ENCODE measurements at places on chromosomes 7 and 10. TPM values are rescaled to one million over a fixed set of nuclear protein-coding genes. Genes with fewer than 3 reads are reported as not detected.
A peak's percentile ranks its signal among the peaks of the same experiment; 100 is the strongest.

GRCh38 chr10:130770018-130770630 is 541.4 kb downstream of the TCERG1L start:
- H3K27me3 ChIP-seq, result no peaks in the 10 kb centered on the region
- no peaks in the 10 kb centered on the region for H3K4me1 ChIP-seq
- H3K4me3 ChIP-seq, result no peak overlapping the region

DNA sequence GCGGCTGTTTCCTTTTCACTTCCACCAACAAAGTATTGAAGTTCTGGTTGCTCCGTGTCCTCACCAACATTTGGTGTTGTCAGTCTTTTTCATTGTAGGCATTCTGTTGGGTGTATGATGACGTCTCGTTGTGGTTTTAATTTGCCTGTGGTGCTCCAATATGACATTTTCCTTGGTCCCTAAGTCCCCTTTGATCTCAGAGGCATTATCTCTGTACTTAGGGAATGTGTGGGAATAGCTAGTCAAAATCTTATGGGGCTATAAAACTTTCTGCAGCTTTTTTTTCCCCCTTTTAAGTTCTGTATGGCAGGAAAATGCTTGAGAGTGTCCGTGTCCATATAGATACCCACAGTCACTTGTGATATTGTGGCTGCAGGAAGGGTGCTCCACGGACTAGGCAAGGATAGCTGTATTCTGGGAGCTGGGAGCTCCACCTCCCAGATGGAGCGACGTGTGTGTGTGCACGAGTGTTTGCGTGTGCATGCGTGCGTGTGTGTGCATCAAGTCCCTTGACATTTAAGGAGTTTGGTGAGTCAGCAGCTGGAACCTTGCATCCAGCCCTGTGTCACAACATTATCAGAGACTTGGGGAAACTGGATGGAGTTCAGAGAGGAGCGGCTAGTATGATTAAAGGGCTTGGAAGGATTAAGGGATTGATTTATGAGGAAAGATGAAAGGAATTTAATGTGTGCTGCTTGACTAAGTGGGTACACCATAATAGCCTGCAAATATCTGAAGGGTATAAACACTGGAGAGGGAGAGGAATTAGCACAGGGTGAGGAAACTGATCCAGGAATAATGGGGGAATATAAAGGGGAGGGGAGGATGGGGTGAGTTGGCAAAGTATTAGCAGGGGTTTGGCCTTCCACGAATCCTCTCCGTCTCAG is 66.8 kb downstream of the LRMDA start:
- H3K4me3 ChIP-seq, result no peak overlapping the region
- no peaks in the 10 kb centered on the region for H3K36me3 ChIP-seq
- no peak overlapping the region for H3K27ac ChIP-seq
- no peak for DNase-seq

- no peak overlapping the region for H3K4me3 ChIP-seq
- no peaks in the 10 kb centered on the region for H3K27me3 ChIP-seq
- H3K4me1 ChIP-seq, result no peaks in the 10 kb centered on the region
- DNase-seq, result no peak
These were observed 163.6 kb downstream of the PIP4K2A start for GRCh38 chr10:22550732-22551131.

GRCh38 chr10:130341356-130341755 is 205.2 kb downstream of the GLRX3 start:
- DNase-seq, result no peak
- H3K36me3 ChIP-seq, result no peaks in the 10 kb centered on the region

Gene NRAP
- total RNA-seq, result 0.07 TPM

Gene FANK1
- total RNA-seq, result not detected

Gene LIPF
- not detected for total RNA-seq

Gene PDZD7
- 0.20 TPM for total RNA-seq

GRCh38 chr7:36391436-36392198 is 2.0 kb downstream of the ANLN start:
- no peak overlapping the region for H3K27ac ChIP-seq
- no peak for DNase-seq
- no peak overlapping the region for H3K4me3 ChIP-seq
- H3K27me3 ChIP-seq, result no peaks in the 10 kb centered on the region

GRCh38 chr7:86954971-86955370 is 104.5 kb downstream of the ELAPOR2 start:
- no peaks in the 10 kb centered on the region for H3K36me3 ChIP-seq
- H3K27me3 ChIP-seq, result no peaks in the 10 kb centered on the region
- no peak overlapping the region for H3K27ac ChIP-seq
- no peak overlapping the region for H3K4me3 ChIP-seq
- no peak for DNase-seq
- H3K4me1 ChIP-seq, result no peaks in the 10 kb centered on the region

GRCh38 chr10:21334891-21335696 is 190.4 kb downstream of the SKIDA1 start:
- no peak overlapping the region for H3K4me3 ChIP-seq
- H3K27me3 ChIP-seq, result no peaks in the 10 kb centered on the region
- H3K36me3 ChIP-seq, result no peaks in the 10 kb centered on the region

DNA sequence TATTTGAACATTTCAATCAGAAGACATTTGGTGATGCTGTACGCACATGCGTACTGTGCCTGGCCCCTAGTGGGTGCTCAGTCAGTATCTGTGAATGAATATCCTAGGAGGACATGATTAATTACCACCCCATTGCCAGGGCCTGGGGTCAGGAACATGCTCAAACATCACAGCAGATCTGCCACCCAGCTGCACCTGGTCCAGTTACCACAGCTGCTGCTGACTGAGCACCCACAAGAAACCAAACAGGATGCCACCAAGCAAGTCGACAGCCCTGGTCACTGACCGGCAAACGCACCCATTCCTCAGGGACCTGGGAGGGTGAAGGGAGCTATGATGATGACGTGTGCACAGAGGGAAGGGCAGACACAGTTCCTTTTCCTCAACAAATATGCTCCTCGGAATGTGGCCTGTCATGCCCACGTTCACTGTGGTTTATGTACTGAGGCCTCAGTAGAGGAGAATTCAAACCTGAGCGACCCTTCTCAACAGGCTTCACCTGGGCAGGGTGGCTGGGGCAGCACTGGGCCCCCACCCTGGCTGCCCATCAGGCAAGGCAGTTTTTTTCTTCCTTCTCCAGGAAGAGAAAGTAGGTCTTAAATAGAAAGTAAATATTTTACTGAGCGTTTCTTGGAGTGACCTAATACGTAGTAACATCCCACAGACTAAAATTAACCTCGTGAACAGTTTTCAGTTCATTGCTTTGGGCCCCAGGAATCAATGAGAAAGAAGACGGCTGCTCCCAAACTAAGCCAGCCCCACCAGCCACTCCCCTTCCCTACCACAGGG is 13.4 kb downstream of the CTBP2 start:
- no peaks in the 10 kb centered on the region for H3K27me3 ChIP-seq
- no peak overlapping the region for H3K4me3 ChIP-seq
- H3K27ac ChIP-seq, result no peak overlapping the region
- no peak for DNase-seq

Gene EIF4EBP2
- 64.3 TPM for total RNA-seq

DNA sequence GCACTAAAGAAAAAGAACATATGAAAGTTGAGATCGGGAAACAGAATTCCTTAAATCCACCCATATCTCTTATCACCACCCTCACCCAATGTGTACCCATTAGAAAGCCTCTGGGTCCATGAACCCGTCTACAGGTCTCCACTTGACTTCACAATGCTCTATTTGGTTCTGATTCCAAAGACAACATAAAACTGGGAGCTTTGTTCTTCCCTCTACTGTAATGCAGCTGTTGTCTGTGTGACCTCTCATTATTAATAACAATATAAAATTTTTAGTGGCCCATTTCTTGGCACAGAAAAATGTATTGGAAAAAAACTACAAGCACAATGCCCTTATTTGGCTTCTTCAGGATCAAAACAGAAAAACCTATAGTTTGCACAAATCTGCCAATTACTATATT is 30.0 kb downstream of the DOCK4 start:
- no peak for DNase-seq
- no peaks in the 10 kb centered on the region for H3K27me3 ChIP-seq
- H3K27ac ChIP-seq, result no peak overlapping the region

Gene LLCFC1
- total RNA-seq, result not detected

DNA sequence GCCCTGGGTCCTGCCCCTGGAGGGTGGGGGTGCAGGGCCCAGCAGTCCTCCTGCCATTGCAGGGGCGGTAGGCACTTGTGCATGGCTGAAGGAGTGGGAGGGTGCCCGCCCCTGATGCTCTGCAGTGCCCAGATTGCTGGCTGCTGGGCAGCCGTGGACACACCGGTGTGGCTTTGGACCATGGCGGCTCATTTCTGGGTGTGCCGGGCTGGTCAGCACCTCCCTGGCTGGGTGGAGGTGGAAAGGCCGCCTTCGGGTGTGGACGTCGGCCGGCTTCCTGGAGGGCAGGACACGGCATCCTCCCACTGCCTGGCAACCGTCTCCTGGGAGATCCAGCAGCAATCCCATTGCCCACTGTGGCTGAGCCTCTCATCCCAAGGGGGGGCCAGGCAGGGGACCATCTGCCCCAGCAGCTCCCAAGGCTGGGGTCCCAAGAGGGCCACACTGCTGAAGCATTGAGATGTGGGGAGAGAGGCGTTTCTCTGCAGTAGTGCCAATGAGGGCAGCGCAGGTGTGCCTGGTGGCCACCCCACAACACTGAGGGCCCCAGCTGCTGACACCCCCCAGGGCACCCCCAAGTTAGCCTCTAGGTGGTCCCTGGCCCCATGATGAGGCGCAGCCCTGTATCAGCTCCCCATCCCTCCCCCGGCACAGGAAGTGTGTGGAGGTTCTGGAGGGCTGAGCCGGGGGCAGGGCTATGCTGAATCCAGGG is 12.9 kb downstream of the TTYH3 start:
- peaks cover 24% of the 10 kb centered on the region for H3K4me1 ChIP-seq
- no peak overlapping the region for H3K27ac ChIP-seq
- no peaks in the 10 kb centered on the region for H3K36me3 ChIP-seq
- no peak overlapping the region for H3K4me3 ChIP-seq
- H3K27me3 ChIP-seq, result no peaks in the 10 kb centered on the region
- DNase-seq, result no peak

- peak; percentile 30 for DNase-seq
- H3K4me3 ChIP-seq, result no peak overlapping the region
- H3K27me3 ChIP-seq, result no peaks in the 10 kb centered on the region
- H3K4me1 ChIP-seq, result no peaks in the 10 kb centered on the region
- H3K36me3 ChIP-seq, result no peaks in the 10 kb centered on the region
These were observed 243.9 kb upstream of the TCERG1L start for GRCh38 chr10:131555406-131555805.

DNA sequence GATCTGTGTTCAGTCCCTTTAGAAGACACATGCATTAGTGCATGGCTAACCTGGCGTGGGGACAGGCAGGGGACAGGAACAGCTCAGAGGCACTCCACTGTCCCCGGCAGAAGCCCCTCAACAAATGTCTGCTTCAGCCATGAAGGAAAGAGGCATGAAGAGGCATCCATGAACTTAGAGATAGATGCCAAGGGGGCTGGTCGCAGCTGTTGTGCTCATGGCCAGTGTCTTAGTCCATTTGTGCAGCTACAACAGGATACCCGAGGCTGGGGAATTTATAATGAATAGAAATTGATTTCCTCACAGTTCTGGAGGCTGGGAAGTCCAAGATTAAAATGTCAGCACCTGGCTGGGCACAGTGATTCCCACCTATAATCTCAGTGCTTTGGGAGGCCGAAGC is 14.5 kb upstream of the GNA12 start:
- no peak overlapping the region for H3K4me3 ChIP-seq
- H3K36me3 ChIP-seq, result no peaks in the 10 kb centered on the region
- no peaks in the 10 kb centered on the region for H3K27me3 ChIP-seq
- no peak for DNase-seq
- no peaks in the 10 kb centered on the region for H3K4me1 ChIP-seq
- no peak overlapping the region for H3K27ac ChIP-seq

- H3K27me3 ChIP-seq, result no peaks in the 10 kb centered on the region
- no peaks in the 10 kb centered on the region for H3K36me3 ChIP-seq
- DNase-seq, result no peak
- peak overlapping the region; percentile 88 for H3K27ac ChIP-seq
- no peak overlapping the region for H3K4me3 ChIP-seq
These were observed 212.6 kb upstream of the FRMD4A start for GRCh38 chr10:14543046-14543903.

DNA sequence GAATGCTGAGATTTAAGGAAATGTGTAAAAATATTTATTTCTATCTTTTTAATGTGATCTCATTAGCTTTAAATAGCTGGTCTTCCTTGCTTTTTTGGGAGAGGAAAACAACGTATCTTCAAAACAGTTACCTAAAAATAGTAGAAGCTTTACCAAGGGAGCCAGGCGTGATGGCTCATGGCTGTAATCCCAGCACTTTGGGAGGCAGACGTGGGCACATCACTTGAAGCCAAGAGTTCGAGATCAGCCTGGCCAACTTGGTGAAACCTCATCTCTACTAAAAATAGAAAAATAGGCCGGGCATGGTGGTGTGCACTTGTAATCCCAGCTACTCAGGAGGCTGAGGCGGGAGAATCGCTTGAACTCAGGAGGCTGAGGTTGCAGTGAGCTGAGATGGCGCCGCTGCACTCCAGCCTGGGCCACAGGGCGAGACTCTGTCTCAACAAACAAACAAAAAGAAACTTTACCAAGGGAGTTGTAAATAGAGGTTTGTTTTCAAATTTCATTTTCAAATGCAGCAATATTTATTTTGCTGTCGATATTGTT is 48.4 kb upstream of the ITGB1 start:
- H3K4me1 ChIP-seq, result no peaks in the 10 kb centered on the region
- no peaks in the 10 kb centered on the region for H3K36me3 ChIP-seq
- H3K27ac ChIP-seq, result peak overlapping the region; percentile 89
- no peaks in the 10 kb centered on the region for H3K27me3 ChIP-seq
- no peak for DNase-seq
- no peak overlapping the region for H3K4me3 ChIP-seq

- no peaks in the 10 kb centered on the region for H3K36me3 ChIP-seq
- no peaks in the 10 kb centered on the region for H3K27me3 ChIP-seq
- no peak for DNase-seq
- no peak overlapping the region for H3K4me3 ChIP-seq
These were observed 438.0 kb downstream of the CNTNAP2 start for GRCh38 chr7:146554556-146554955.

DNA sequence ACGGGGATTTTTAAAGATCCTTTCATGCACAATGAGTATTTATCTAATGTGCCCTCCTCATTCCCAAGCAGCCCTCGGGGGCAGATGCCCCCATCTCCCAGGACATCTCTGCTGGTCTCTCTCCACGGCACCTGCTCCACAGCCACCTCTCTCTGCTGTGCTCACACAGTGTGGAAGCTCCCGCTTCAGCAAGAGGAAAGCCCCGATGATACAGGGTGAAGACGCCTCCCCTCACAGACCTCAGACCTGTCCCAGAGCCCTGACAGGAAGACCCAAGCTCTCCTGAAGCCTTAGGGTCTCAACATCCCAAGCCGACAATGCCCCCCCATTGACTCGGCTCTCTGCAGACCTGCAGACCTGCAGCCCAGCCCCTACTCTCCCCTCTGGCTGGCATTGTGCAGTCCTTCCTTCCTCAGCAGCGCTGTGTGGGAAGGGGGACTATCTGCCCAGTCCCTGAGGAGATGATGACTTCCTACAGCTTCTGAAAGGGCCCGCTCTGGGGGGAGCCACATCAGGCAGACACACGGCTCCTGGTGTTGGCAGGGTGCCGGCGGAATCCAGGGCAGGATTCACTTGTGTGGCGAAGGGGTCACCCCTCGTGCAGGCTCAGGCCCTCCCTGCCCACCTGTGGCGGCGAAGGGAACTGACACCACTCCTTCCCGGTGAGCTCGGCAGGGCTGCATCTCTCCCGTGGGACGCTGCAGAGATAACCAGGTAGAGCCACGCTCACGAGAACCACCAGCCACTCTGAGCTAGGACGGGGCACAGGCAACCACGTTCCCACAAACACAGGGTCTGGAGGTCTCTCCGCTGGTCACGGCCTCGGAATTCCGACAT is 61.8 kb downstream of the PTPRN2 start:
- no peaks in the 10 kb centered on the region for H3K27me3 ChIP-seq
- DNase-seq, result no peak
- no peak overlapping the region for H3K27ac ChIP-seq
- H3K36me3 ChIP-seq, result no peaks in the 10 kb centered on the region
- H3K4me1 ChIP-seq, result no peaks in the 10 kb centered on the region
